ENCODE measurements at places on chromosomes 13 and 19.

GRCh38 chr19:51724543-51724942, 752 bp upstream of the HAS1 start:
- no peak for DNase-seq

DNA sequence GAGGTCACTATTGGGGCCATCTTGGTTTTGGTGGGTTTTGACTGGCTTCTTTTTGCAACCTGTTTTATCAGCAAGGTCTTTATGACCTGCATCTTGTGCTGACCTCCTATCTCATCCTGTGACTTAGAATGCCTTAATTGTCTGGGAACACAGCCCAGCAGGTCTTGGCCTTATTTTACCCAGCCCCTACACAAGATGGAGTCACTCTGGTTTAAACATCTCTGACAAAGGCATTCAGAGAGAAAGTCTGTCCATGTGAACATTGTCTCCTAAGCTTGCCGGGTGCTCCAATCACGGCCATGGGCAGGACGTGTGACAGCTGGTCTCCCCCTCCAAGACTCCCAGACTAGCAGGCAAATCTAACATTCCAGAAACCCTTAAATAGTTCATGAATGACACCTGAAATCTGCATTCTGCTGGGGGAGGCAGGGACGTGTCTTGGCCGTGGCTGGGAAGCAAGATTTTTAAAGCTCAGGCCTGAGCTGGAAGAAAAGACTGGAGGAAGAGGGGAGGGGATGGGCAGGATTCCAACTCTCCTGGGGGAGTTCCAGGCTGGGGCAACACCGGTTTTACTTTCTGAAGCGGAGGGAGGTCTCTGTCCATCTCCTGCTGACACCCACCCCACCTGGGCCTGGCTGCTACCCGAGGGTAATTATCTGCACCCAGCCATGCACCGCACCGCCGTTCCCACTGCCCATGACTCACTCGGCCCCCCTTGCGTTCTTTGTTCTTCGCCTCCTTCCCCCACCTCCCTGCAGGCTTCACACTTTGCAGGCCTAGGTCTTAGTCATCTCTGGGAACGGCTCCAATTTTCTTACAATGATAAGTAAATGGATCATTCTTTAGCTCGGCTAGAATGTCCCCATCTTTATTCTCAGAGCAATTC, 11.6 kb upstream of the OR1M1 start:
- peak; percentile 68 for DNase-seq

DNA sequence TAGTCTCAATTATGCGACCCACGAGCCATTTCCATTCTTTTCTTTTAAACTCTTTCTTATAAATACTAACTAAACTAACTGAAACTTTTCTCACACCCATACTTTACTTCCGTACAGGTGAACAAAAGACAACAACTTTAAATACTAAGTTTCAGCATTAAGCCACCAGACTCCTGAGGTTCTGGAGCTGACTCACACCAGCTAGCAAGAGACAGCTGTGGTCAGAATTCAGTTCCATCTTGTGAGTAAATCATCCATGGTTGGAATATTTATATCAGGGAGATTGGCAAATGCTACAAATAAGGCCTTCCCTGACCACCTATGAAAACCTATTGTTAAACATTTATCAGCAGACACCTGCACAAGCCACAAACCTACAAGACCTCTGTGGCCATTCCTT, 897.0 kb downstream of the EFNB2 start:
- no peak for DNase-seq

DNA sequence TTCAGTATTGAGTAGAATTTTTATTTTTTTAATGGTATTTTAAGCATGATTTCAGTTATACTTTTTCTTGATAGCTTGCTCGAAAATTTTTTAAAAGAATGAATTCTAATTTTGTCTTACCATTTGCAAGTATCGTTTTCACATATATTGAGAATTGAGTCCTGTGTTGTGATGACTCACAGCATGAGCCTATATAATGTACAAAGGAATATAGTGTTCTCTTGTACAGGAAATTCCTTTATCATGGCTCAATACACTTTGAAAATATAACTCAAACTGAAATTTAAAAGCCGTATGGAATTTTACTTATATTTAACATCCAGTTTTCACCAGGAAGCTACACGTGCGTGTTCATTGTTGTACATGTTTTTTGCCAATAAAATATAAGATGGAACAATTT, 161.1 kb upstream of the TMTC4 start:
- DNase-seq = no peak

GRCh38 chr19:17037966-17038500, 11.4 kb upstream of the CPAMD8 start:
- DNase-seq = no peak
